PC-3 (cell line): ENCODE measurements at places on chromosomes 1 and 21.

- peak; percentile 95 for DNase-seq
Observed at GRCh38 chr1:24289937-24290595, 29.1 kb upstream of the GRHL3 start.

DNA sequence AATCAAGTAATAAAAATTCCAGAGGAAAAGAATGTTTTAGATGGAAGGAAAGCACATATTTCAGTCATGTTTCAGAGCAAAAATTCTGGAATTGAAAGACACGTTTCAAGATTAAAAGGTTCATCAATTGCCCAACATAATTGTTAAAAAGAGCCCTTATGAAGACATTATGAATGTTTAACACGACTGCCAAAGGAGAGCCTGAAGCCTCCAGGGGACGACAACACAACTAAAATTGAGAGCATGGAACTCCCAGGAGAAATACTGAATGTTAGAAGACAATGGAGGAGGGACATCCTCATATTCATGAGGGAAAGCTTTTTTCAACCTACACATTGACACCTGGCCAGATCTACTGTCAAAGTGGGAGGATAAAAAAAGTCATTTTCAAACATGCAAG is 16.0 kb downstream of the OR2T11 start:
- DNase-seq, result peak; percentile 81

DNA sequence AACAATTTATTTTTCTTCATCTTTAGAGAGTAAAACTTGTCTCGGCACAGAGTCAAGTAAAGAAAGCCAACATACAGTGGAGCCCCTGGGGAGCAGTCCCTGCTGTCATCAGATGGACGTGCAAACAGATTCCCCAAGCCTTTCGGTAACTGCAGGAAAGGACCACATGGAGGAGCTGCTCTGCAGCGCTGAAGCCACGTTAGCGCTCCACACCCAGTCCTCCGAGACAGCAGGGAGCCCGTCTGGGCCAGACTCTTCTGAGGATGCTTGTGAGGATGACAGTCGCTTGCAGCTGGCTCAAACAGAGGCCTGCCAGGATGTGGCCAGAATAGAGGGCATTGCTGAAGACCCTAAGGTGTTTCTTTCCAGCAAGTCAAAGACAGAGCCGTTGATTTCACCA is 77.1 kb upstream of the SCCPDH start:
- DNase-seq, result no peak

- DNase-seq, result peak; percentile 71
Observed at GRCh38 chr1:42214447-42214871, 49.9 kb upstream of the GUCA2A start.

- peak; percentile 67 for DNase-seq
Observed at GRCh38 chr1:242055749-242056320, 56.9 kb upstream of the MAP1LC3C start.

- DNase-seq, result no peak
Observed at GRCh38 chr1:235864931-235865525, 1.7 kb downstream of the LYST start.

- peak; percentile 50 for DNase-seq
Observed at GRCh38 chr21:17925899-17926298, 106.7 kb upstream of the C21orf91 start.

GRCh38 chr1:203506858-203507626 is 13.1 kb downstream of the OPTC start:
- DNase-seq, result no peak

DNA sequence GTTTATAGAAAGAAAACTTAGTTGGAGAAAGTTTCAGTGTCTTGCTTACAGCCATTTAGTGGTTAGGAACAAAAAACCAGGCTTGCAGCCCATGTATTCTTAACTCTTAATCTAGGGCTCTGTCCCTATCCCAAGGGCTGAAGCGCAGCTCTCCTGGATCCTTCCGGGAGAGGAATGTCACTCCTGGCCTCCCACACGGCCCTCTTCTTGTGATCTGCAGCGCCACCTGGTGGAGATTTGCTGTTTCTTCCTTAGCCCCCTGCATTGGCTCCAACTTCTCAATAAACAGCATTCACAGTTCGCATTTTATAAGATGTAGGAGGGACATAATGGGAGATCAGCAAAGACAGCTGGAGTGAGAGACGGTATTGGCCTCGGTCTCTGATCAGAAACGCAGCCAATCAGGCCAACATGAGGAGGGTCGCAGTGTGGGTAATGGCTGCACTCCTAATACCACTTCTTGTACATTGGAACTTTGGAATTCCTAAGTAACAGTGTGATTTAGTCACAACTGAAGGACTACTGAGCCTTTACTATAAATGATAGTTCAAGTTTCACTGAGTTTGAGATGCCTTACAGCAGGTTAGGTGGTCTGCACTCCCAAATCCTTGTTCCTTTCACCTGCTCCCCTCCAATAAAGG is 283.4 kb downstream of the ASTN1 start:
- peak; percentile 76 for DNase-seq

- peak; percentile 28 for DNase-seq
Observed at GRCh38 chr1:152502496-152503180, 8.0 kb upstream of the LCE5A start.

DNA sequence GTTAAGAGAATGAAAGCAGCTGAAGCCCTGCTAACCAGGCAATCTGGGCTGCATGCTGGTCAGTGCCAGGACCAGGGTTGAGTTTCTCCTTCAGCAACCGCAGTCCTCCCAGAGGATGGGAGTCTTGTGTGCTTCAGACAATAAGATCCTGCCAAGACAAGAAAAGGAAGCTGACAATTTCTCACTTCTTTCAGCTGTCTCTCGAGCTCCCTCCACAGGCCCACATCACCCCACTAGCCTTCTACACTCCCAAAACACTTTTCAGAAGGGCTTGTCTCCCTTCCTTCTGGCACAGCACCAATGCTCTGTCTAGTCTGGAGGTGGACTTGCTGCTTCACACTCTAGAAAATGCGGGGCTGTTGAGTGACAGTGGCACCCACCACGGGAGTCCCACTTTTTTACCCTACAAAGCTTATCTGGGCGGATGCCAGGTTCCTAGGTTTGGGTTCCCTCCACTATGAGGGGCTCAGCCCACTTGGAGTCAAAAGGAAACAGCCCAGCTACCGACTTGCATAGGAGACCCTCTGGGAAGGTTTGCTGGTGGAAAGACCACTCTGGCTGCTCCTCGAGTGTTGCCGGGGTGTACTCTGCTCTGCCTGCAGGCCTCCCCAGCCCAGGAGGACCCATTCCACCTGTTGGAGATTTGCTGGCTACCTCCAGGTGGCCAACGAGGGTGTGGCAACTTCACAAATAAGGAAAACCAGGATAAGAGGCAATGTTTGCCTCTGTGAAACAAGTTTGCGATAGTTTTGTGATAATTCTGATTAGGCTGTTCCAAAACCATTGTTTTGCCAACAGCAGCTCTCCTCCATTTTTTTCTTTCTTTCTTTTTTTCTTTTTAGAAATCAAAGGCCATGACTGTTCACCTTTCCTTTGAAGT is 68.9 kb downstream of the TENT5C start:
- DNase-seq, result peak; percentile 43

- DNase-seq, result peak; percentile 27
Observed at GRCh38 chr1:21175324-21175669, 1.4 kb downstream of the EIF4G3 start.

GRCh38 chr1:6150006-6150938 is 29.8 kb downstream of the CHD5 start:
- DNase-seq, result no peak

DNA sequence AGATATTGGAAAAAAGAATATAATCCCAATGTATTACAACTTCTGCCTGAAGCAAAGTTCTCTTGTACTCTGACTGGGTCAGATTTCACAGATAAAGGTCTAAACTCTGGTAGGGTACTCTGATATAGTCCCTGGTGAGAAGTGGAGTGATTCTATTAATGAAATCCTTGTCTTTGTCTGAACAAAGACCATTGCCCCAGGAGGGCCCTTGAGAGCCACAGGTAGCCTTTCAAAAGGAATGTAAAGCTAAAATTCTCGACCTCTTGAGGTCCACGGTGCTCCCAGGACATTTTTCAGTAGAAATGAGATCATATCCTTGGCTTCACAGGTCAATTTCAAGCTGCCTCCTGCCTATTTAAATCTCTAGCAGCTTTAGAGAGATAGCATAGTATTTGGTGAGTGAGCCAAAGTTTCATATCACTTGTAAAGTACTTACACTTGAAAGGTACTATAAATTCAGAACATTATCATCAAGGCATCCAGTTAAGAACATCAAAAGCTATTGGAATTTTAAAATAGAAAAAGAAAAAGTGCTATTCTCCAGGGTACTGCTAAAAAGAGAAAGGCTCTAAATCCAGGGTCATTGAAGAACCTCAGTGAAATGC is 10.1 kb downstream of the TNNI3K start:
- no peak for DNase-seq

GRCh38 chr1:245512980-245513578 is 358.3 kb downstream of the KIF26B start:
- no peak for DNase-seq

GRCh38 chr21:31107871-31108270 is 69.6 kb upstream of the KRTAP19-8 start:
- DNase-seq, result no peak

DNA sequence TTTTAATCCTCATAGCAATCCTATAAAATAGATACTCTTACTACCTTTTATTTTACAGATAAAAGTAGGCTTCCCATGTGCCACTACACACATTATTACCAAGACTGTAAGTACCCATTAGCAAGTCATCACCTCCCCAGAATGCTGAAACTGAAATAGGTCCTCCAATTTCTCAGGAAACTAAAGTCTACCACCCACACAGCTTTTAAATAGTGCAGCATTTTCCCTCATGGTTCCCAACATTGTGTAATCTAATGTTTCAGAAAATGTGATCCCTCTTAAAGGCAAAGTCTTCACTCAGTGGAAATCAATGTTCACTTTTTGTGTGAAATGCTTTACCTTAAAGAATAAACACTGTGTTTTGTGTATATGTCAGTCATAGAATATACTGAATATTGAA is 356.5 kb downstream of the GPATCH2 start:
- no peak for DNase-seq

DNA sequence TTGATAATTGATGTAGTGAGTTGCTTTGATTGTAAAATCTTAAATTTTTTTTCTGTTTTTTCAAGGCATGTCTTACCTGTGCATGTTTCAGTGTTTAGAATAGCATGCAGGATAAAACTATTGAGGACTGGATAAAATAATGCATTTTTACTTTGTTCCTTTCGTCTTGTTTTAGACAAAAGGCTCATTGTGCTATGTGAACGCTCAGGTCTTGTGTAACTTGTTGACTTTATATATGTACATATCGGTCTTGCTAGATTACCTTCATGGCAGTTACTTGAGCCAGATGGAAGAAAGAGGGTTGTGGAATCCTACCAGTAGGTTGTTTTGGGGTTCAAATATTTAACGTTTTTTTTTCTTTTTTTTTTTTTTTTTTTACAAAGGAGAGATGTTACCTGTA is 7.0 kb downstream of the NFIA start:
- peak; percentile 39 for DNase-seq
